ENCODE measurements at places on chromosomes 2 and 18.
A peak's percentile ranks its signal among the peaks of the same experiment; 100 is the strongest.

DNA sequence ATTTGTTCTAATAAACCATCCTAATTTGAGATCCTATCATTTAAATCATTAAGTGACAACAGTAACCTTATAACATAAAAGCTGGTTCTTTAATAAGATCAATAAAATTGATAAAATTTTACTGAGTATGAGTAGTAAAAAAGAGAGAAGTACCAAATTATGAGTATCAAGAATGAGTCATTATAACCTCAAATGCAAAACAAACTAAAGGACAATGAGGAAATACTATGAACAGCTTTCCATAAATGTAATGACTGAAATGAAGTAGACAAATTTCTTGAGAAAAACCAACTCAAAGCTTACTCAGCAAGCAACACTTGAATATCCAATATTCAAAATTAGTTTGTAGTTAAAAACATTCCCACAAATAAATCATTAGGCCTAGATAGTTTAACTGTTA, 433.0 kb downstream of the ZEB2 start:
- no peak overlapping the region for H3K27ac ChIP-seq
- DNase-seq: peak; percentile 6
- no peaks in the 10 kb centered on the region for H3K36me3 ChIP-seq
- H3K27me3 ChIP-seq: no peaks in the 10 kb centered on the region
- H3K4me1 ChIP-seq: no peaks in the 10 kb centered on the region

DNA sequence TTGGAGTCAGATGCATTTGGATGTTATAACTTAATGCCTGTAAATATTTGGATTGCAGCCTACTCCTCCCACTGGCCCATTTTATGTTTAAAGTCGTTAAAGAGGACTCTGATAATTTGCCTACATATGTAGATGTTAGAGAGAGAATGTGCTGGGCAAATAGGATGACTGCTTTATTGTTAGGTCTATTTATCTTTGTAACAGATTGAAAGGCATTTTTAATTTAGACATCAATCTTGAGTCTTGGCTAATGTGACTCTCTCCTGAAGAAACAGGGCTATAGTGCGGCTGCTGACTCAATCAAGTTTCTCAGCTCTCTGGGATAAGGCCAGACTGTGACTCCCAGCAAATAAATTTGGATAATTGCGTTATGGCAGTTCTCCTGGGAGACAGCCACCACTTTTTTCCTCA, 1101.4 kb downstream of the CBLN2 start:
- no peaks in the 10 kb centered on the region for H3K4me1 ChIP-seq
- H3K27ac ChIP-seq: no peak overlapping the region
- no peak for DNase-seq
- H3K27me3 ChIP-seq: no peaks in the 10 kb centered on the region
- no peak overlapping the region for H3K4me3 ChIP-seq

DNA sequence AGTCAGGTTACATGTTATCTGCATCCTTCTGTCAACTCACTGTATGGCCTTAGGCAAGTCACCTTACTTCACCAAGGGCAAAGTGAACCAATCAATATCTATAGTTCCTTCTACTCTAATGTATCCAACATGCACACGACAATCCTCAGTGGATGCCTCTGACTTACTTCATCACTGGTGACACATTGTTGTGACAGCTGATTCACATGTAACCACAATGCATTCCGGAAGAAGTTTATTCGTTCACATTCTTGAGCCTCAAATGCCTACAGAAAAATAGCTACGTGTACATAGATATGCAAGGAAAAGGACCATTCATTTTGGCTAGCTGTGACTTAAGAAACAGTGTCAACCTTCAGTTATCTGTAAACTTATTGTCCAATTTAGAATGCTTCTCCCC, 26.3 kb upstream of the EPG5 start:
- H3K4me3 ChIP-seq: no peak overlapping the region
- peaks cover 7% of the 10 kb centered on the region for H3K4me1 ChIP-seq
- peak overlapping the region; percentile 60 for H3K27ac ChIP-seq
- DNase-seq: peak; percentile 25
- H3K36me3 ChIP-seq: no peaks in the 10 kb centered on the region

DNA sequence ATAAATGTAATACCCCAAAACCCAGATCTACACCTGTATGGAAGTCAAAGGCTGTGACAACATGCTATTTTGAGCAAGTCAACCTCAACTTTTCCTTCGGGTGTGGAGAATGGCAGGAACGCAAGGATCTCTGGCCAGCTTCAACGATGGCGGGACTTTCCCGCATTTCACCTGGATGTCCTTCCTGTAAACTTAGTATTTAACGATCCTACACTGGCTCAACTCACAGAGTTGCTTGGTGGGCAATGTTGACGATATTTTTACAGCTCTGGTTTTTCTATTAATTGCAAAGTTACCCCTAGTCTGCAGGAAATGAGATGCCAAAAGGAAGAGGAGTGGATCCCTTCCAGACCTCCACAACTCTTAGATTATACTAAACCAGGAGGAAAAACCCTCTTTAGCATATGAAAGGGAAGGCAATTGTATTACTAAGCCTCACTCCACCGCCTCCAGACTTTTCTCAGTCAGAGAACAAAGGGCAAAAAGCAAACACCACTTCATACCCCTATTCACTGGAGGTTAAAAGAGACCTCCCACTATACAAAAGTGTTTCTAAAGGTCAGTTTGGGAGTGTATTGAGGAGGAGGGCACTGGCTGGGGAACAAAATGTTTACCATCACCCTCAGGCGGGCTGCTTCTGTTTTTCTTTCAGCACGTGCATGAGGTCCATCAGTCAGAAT, 56.5 kb upstream of the ACVR1 start:
- H3K27me3 ChIP-seq: no peaks in the 10 kb centered on the region
- no peaks in the 10 kb centered on the region for H3K36me3 ChIP-seq
- H3K4me1 ChIP-seq: no peaks in the 10 kb centered on the region
- DNase-seq: no peak
- H3K27ac ChIP-seq: no peak overlapping the region
- no peak overlapping the region for H3K4me3 ChIP-seq

- H3K36me3 ChIP-seq: no peaks in the 10 kb centered on the region
- no peaks in the 10 kb centered on the region for H3K4me1 ChIP-seq
- H3K27me3 ChIP-seq: no peaks in the 10 kb centered on the region
- H3K27ac ChIP-seq: no peak overlapping the region
These were observed 392.0 kb upstream of the NRP2 start for GRCh38 chr2:205290299-205290698.

DNA sequence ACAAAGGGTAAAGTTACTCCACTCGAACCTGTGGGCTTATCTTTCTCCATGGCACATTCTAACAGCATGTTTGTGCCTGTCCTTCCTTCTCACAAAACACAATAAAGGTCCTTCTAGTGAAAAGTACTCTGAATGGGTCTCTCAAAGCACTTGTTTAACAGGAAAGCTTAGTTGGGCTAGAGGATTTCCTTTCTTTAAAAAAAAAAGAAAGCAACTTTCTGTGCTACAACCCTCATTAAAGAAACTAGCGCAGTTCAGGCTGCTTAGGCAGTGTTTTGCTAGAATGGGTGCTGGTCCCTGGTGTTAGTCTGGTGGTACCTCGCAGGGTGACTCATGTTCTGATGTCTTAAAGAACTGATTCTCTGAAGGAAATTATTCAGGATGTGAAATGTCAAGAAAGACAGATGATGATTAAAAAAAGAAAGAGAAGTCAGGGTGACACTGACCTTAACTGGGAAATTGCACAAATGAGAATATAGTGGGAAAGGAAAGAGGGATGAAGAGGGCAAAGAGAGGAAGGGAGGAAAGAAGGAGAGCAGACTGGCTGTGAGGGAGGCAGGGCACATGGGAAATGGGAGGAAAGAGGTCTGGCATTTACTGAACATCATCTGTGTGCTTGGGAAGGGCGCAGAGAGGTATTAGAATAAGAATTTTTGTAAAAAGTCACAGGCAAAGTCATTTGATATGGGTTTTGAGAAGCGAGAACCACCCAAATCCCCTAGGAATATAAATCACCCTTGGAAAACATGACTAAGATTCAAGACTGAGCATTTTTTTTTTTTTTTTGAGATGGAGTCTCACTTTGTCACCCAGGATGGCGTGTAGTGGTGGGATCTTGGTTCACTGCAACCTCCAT, 74.9 kb downstream of the ATP8B1 start:
- peak overlapping the region; percentile 45 for H3K27ac ChIP-seq
- H3K36me3 ChIP-seq: peaks cover 16% of the 10 kb centered on the region
- no peaks in the 10 kb centered on the region for H3K27me3 ChIP-seq
- H3K4me1 ChIP-seq: peaks cover 23% of the 10 kb centered on the region

DNA sequence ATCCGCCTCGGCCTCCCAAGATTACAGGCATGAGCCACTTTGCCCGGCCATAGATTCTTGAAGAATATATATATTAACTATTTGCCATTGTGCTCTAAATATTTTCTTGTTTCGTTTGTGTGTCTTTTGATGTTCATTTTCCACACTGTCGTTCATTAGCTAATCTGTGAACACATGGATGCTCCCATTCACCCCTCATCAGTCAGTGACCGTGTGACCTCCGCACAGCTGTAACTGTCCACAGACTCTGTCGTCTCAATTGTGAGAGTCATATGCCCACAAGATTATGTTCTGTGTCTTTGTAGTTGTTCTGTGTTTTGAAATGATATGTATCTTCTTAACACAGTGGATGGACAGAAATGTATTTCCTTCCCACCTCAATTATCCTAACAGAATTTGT, 29.6 kb downstream of the RAMP1 start:
- H3K27me3 ChIP-seq: no peaks in the 10 kb centered on the region
- H3K36me3 ChIP-seq: no peaks in the 10 kb centered on the region
- H3K4me1 ChIP-seq: peaks cover 9% of the 10 kb centered on the region
- no peak overlapping the region for H3K4me3 ChIP-seq

- no peak overlapping the region for H3K4me3 ChIP-seq
- no peaks in the 10 kb centered on the region for H3K36me3 ChIP-seq
- H3K4me1 ChIP-seq: no peaks in the 10 kb centered on the region
- no peaks in the 10 kb centered on the region for H3K27me3 ChIP-seq
These were observed 9.9 kb downstream of the DYTN start for GRCh38 chr2:206708286-206708685.

DNA sequence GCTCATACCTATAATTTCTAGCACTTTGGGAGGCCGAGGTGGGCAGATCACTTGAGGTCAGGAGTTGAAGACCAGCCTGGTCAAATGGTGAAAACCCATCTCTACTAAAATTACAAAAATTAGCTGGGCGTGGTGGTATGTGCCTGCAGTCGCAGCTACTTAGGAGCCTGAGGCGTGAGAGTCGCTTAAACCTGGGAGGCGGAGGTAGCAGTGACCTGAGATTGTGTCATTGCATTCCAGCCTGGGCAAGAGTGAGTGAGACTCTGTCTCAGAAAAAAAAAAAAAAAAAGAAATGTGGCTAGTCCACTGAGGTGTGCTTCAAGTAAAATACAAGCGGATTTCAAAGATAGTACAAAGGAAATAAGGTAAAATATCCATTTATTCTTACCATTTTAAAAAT, 46.2 kb downstream of the RBKS start:
- no peaks in the 10 kb centered on the region for H3K27me3 ChIP-seq
- DNase-seq: no peak
- H3K27ac ChIP-seq: no peak overlapping the region
- H3K4me3 ChIP-seq: no peak overlapping the region
- H3K36me3 ChIP-seq: no peaks in the 10 kb centered on the region
- H3K4me1 ChIP-seq: no peaks in the 10 kb centered on the region

- DNase-seq: no peak
- H3K27me3 ChIP-seq: no peaks in the 10 kb centered on the region
- H3K36me3 ChIP-seq: peaks cover 6% of the 10 kb centered on the region
- no peaks in the 10 kb centered on the region for H3K4me1 ChIP-seq
- no peak overlapping the region for H3K27ac ChIP-seq
- H3K4me3 ChIP-seq: no peak overlapping the region
These were observed 25.7 kb downstream of the MEX3C start for GRCh38 chr18:51171625-51172259.

DNA sequence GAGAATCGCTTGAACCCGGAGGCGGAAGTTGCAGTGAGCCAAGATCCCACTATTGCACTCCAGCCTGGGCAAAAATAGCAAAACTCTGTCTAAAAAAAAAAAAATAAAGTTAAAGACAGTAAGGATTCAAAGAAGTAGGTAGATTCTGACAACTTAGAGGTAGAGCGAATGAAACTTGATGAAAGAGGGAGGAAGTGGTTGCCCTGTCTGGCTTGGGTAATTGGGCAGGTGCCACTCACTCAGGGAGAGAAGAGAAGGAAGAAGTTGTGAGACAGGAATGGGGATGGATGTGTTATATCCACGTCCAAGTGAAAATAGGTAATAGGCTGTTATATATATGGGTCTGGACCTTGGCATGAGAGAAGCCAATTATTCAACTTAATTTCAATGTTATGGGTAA, 26.3 kb downstream of the NDC80 start:
- H3K4me1 ChIP-seq: peaks cover 3% of the 10 kb centered on the region
- peaks cover 7% of the 10 kb centered on the region for H3K36me3 ChIP-seq
- no peak overlapping the region for H3K27ac ChIP-seq
- DNase-seq: no peak
- H3K27me3 ChIP-seq: no peaks in the 10 kb centered on the region
- H3K4me3 ChIP-seq: no peak overlapping the region

- H3K27me3 ChIP-seq: no peaks in the 10 kb centered on the region
- DNase-seq: no peak
- no peak overlapping the region for H3K27ac ChIP-seq
- H3K4me1 ChIP-seq: peaks cover 35% of the 10 kb centered on the region
These were observed 191.6 kb downstream of the TCF4 start for GRCh38 chr18:55396267-55396905.

DNA sequence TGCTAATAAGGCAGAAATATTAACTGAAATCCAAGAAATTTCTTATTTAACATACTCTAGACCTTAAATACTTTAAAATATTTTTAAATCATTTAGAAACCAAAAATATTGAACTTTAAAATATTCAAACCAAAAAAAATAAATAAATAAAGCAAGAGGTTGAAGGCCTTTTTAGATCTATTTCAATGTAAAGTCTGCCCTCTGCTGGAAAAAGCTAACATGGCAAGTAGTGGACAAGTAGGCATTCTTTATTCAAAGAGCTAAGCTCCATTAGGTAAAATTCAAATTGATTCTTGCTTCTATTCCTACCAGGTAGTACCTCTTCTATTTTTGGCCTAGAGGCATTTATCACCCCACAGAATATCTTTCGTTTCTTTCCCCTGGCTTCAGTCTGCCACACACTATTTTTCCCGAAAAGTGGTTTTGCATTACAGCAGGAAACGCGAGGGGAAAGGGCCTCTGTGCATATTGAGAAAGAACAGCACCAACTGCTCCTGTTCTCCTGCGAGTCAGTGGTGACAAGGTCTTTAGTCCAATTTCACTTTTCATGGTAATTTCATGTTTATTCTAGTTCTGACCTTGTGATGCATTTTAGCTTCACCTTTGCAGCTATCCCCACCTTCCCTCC, 20.4 kb downstream of the IFIH1 start:
- no peak overlapping the region for H3K27ac ChIP-seq
- no peaks in the 10 kb centered on the region for H3K36me3 ChIP-seq
- H3K4me3 ChIP-seq: no peak overlapping the region
- no peaks in the 10 kb centered on the region for H3K27me3 ChIP-seq

GRCh38 chr2:6924101-6924923, 7.1 kb downstream of the RNF144A start:
- no peaks in the 10 kb centered on the region for H3K36me3 ChIP-seq
- no peak for DNase-seq
- H3K4me1 ChIP-seq: no peaks in the 10 kb centered on the region
- H3K4me3 ChIP-seq: no peak overlapping the region

- no peak overlapping the region for H3K4me3 ChIP-seq
- no peak overlapping the region for H3K27ac ChIP-seq
- H3K36me3 ChIP-seq: no peaks in the 10 kb centered on the region
- H3K4me1 ChIP-seq: no peaks in the 10 kb centered on the region
- no peaks in the 10 kb centered on the region for H3K27me3 ChIP-seq
- DNase-seq: no peak
These were observed 67.1 kb downstream of the MGAT5 start for GRCh38 chr2:134320930-134321329.

- H3K4me3 ChIP-seq: no peak overlapping the region
- no peaks in the 10 kb centered on the region for H3K36me3 ChIP-seq
- no peaks in the 10 kb centered on the region for H3K27me3 ChIP-seq
- no peak overlapping the region for H3K27ac ChIP-seq
These were observed 100.6 kb upstream of the APCDD1 start for GRCh38 chr18:10353791-10354190.

All from endothelial cell of umbilical vein (primary cell).